HFF-Myc (cell line): ENCODE measurements at places on chromosomes 1 and 21.
A peak's percentile ranks its signal among the peaks of the same experiment; 100 is the strongest.

GRCh38 chr1:31111290-31111951 lies 45.9 kb upstream of the PUM1 start:
- DNase-seq = no peak

DNA sequence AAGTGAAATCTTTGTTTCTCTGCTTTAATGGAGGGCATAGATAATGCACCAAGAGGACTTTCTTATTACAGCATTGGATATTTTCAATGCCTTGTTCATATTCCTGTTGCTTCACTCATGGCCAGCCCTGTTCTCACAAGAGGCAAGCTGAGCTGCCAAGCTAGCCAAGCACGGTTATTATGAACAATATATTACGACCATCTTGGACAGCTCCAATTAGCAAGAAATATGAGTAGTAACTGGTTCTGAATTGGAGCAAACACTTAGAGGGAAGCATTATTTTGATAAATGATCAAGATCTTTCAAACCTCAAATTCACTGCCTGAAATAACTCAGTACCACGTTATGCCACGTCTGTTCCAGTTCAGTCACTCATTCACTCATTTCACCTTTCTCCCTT lies 159.8 kb downstream of the SETD4 start:
- no peak for DNase-seq

- no peak for DNase-seq
Measured at GRCh38 chr1:5053744-5054143, 399.3 kb downstream of the AJAP1 start.

DNA sequence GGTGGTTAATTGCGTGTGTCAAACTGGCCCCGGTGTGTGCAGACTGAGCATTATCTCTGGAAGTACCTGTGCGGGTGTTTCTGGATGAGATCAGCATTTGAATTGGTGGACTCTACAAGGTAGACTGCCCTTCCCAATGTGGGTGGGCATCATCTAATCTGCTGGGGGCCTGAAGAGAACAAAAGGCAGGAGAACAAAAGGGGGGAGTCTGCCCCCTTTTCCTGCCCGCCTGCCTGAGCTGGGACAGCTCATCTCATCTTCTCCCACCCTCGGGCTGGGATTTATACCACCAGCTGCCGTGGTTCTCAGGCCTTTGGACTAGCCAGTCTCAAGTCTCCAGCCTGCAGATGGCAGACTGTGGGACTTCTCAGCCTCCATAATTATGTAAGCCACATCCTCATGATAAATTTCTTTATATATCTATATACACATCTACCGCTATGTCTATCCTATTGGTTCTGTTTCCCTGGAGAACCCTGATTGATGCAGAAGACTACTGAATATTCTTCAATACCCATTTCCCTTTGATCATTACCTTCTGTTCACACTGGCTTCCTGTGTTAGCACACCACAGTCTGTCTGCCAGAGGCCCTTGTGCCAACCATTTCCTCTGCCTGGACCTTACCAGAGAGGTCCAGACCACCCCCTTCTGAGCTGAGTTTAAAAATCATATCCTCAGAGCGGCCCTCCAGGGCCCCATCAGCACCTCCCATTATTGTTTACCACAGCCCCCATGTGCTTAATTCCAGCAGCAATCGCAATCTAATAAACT lies 25.2 kb downstream of the RCAN1 start:
- no peak for DNase-seq

DNA sequence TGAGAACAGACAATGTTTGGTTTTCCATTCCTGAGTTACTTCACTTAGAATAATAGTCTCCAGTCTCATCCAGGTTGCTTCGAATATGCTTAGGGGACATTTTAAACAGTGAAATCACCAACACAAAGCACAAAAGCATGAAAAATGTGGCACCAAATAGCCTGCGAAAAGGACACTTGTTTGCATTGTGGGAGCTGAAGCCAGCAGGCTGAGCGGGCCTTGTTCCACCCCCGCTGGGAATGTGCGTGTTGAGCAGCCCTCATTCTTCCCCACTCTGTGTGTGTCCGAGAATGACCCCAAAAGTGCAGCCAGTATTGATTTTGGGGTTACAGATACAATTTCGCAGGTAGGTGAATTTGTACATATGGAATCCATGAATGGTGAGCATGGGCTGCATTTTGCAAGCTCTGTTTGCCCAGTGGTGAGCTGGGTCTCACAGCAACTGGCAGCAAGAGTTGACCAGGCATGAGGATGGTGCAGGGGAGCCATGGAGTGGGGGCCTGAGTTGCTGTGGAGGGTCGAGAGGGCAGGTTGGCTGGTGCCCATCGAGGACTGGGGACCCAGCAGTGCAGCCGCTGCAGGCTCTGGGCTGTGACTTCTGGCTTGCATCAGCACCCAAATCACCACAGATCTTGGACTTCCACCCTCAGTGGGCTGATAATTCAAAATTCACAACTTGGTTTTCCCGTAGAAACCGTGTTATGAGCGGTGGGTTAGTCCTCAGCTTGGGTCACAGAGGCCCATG lies 29.4 kb downstream of the NENF start:
- no peak for DNase-seq

GRCh38 chr1:212261361-212261929 lies 23.8 kb upstream of the PPP2R5A start:
- DNase-seq = no peak

- peak; percentile 59 for DNase-seq
Measured at GRCh38 chr1:210231846-210232510, 618 bp upstream of the SERTAD4 start.

DNA sequence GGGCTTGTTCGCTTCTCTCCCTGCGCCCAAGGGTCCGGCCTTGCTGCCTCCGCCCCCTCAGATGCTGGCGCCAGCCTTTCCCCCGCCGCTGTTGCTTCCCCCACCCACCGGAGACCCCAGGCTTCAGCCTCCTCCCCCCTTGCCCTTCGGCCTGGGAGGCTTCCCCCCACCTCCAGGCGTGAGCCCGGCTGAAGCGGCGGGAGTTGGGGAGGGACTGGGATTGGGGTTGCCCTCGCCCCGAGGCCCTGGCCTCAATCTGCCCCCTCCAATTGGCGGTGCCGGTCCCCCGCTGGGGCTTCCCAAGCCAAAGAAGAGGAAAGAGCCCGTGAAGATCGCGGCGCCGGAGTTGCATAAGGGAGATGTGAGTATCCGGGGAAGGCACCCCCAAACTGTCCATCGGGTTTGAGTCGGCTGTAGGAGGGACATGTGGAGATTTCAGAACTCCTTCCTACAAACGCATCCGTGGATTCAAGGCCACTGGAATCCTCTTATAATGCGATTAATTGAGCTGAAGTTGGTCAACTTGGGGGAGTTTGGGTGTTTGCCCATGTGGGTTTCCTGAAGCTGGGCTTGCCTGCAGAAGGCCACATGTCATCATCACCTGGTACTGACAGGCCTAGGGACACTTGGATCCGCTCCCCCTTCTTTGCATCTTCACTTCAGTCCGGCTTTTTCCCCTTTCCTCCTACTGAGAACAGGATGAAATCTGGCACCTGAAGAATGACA lies 707 bp downstream of the PRCC start:
- no peak for DNase-seq

DNA sequence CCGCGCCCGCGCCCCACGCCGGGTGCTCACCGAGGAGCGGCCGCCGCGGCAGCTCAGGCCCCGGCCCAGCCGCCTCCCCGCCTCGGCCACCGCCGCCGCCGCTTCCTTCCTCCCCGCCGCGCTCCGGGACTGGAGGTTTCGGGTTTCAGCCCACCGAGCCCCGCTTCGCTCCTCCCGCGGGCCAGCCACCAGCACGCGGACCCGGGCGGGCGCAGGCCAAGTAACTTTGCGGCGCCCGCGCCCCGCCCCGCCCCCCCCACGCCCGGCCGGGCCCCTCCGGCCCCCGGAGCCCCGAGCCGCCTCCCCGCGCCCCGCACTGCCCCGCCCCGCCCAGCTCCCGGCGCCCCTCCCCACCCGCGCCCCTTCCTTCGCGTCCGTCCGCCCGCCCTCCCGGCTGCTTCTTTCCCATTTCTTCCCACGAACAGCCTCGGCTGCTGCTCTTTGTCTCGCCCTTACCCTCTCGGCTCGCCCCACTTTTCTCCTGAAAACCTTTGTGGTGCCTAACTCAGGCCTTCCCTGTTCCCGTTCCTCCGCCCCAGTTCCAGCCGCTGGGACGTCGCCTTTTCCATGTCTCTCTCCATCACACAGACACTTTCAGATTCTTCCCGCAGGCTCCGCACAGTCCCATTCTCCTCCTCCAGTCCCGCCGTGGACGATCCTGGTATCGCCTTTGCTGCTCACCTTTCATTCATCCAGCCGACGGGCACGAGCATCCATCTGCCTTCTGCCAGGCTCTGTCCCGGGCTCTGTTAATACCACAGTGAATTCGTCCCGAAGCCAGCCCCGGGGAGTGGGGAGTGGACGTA lies at the start of gene GPR161:
Gene GPR161, minus strand, starts transcription at position 222 of the 806 bp plus-strand sequence. CDS start 32,080 bp downstream, outside the sequence.
- no peak for DNase-seq

DNA sequence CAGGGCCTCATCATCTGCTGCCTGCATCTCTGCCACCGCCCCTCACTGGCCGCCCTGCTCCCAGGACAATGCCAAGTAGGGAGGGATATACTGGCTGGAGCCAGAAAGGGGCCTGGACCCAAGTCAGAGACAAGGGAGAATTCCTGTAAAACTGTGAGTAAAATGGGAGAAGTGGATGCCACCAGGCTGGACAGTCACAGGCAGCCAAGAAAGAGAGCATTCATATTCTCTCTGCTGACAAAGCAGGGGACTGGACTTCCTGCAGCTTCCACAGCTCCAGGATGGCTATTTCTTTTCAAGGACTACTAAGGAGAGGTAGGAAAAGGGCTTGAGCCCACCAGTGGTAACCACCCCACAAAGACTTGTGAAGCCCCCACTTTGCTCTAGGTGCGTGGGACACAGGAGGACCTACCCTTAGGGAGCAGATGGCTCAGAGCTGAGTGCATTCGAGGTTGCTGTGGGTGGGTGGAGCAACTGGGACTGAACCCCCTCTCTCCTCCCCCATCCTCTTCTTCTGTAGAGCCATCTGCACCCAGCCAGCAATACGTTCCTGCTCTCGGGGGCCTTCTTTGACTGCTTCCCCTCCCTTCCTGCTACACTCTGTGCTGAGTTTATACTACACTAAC lies 57.5 kb downstream of the GLIS1 start:
- DNase-seq = no peak

DNA sequence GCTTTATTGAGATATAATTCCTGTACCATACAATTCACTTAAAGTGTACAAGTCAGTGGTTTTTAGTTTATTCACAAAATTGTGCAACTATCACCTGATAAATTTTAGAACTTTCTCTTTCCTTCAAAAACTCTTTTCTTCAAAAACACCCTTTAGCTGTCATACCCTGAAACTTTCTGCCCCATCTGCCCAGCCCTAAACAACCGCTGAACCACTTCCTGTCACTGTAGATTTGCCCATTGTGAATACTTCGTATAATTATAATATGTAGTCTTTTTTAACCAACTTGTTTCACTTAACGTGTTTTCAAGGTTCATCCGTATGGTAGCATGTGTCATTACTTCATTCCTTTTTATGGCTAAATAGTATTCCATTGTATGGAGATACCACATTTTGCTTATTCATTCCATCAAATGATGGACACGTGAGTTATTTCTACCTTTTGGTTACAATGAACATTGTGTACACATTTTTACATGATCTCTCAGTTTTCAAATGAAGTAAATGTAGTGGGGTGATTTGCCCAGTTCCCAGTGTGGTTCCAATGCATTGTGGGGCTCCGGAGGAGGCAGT lies 37.9 kb downstream of the WNT4 start:
- no peak for DNase-seq

GRCh38 chr1:63326473-63327380 lies 4.4 kb downstream of the FOXD3 start:
- DNase-seq = no peak

GRCh38 chr1:223143537-223144248 lies 645 bp upstream of the TLR5 start:
- no peak for DNase-seq

DNA sequence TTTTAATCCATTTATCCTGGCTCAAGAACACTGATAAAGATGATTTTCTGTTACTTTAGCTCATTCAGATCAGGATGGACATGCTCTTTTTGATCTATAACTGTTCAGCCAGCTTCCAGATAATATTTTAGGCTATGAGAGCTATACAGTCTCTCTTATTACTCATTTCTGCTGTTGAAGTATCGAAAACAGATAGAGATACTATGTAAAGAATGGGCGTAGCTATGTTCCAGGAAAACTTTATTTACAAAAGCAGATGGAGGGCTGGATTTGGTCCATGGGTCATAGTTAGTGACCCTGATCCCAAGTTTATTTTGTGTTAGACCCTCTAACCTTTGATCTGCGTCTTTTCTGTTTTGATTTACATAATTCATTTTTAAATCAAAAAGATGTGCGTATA lies 78.8 kb upstream of the TENT5C start:
- DNase-seq = no peak

DNA sequence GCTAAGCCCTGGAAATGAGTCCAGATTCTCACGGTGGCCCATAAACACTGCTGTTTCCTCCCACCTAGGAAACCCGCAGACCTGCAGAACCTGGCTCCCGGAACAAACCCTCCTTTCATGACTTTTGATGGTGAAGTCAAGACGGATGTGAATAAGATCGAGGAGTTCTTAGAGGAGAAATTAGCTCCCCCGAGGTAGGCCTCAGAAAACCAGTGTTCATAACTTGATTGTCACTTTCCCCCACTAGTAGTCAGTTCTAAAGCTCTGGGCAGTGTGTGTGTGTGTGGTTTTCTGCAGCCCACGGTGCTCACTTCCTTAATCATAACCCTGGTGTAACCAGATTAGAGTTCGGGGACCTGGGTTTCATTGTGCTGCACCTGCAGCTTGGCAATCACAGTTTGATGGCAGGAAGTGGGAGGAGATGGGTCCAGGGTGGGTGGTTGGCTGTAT lies 39.1 kb downstream of the CLIC6 start:
- DNase-seq = no peak

DNA sequence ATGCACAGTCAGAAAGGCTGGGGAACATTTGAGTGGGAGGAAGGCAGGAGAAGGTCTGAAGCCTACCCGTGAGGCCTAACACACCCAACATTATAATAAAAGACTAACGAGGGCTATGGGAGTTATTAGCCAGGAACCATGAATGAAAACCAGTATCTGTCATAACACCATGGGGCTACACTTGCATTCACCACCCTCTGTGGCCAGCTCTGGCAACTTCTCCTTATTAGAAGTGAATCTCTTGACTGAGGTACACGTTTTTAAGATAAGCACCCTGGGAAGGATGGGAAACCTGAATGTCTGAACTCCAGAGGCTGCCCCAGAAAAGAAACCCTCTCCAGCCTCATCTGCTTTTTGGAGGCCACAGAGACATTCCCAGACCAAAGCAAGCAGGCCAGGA lies 204.3 kb upstream of the RAB4A start:
- no peak for DNase-seq

- DNase-seq = no peak
Measured at GRCh38 chr1:221801251-221801661, 59.4 kb upstream of the DUSP10 start.

DNA sequence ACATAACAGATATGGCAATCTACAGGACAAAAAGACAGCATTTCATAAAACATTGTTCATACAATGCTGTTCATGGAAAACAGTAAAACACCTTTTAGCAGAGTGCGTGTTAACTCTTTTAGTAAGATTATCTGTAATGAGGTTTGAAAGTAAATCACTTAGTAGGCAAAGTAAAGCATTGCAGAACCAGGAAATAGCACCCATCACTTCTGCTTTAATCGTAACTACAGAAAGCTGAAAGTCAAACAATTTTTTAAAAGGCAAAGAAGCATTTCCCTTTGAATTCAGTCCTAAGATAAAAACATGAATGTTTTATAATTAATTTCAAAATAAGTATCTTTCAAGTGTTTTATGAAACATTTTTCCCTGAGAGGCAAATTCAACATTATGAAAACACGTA lies 63.3 kb upstream of the RNF11 start:
- DNase-seq = no peak
